Stimulated activated CD4-positive, alpha-beta T cell treated with anti-CD3 and anti-CD28 coated beads, Interleukin-4, amount 100 ng/mL, for 48 hours (primary cell): ENCODE measurements at places on chromosomes 2 and 18.

- no peak for DNase-seq
Measured at GRCh38 chr2:163665051-163665450, 70.8 kb downstream of the FIGN start.

GRCh38 chr18:48412339-48412929, 3.3 kb upstream of the ZBTB7C start:
- no peak for DNase-seq

GRCh38 chr2:55929476-55929875, 5.9 kb upstream of the EFEMP1 start:
- no peak for DNase-seq

GRCh38 chr18:69845593-69846506, 101.8 kb downstream of the CD226 start:
- no peak for DNase-seq

DNA sequence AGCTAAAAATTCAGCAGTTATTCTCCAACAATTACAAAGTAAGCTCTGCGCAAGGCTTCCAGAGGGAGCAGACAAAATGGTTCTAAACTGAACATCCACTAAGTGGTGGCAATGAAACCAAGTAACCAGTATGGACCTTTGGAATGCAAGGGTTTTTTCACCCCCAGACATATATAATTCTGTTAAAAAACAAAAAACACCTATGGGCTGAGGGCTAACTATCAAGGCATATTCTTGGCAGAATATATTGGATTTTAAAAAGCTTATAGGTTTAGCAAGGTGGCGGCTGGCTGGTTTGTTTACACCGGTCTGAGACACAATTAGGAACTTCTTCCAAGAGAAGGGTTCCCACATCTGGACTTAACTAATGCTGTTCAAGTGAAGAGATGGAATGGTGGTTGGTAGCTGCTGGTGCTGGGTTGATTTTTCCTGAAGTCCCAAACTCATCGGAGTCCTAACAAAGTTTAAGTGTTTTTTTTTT, 2.8 kb downstream of the ZFP36L2 start:
- DNase-seq: no peak

GRCh38 chr18:7958897-7959146, 391.7 kb downstream of the PTPRM start:
- no peak for DNase-seq

- no peak for DNase-seq
Measured at GRCh38 chr2:3777966-3778365, 74.6 kb downstream of the DCDC2C start.

DNA sequence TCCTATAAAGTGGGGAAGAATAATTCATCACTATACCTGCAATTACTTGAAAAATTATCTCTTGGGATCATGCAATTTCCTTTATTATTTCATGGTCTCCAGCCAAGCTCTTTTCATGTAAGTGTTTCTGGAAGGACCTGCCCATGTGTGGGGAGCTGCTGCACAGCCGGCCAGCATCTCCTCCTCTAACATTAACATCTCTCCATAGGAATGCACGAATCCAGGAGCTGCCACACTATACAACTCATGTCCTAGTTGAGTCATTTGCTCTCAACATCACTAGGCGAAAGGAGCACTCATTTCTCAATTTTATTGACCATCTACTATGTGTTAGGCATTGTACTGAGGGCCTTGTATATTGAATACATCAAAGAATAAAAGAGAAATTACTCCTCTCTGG, 144.3 kb upstream of the ERBB4 start:
- no peak for DNase-seq

GRCh38 chr2:31112544-31112943, 25.7 kb downstream of the GALNT14 start:
- no peak for DNase-seq

- no peak for DNase-seq
Measured at GRCh38 chr18:69945220-69946114, 2.2 kb downstream of the CD226 start.

DNA sequence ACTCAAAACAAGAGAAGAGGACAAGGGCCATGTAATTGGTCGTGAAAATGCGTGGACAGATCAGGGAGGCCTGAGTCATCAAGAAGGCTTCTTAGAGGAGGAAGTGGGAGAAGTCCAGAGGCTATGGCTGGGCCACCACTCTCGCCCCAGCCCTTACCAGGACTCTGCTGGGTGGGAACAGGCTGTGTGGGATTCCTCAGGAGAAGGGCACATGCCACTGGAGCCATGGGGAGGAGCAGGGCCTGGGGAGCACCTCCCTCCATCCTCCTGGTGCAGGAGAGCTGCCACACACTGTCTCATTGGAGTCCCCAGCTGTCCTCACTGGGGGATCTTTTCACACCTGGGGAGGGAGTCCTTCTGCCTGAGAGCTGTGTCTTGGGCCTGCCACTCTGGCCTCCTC, 9.4 kb upstream of the RALB start:
- no peak for DNase-seq

DNA sequence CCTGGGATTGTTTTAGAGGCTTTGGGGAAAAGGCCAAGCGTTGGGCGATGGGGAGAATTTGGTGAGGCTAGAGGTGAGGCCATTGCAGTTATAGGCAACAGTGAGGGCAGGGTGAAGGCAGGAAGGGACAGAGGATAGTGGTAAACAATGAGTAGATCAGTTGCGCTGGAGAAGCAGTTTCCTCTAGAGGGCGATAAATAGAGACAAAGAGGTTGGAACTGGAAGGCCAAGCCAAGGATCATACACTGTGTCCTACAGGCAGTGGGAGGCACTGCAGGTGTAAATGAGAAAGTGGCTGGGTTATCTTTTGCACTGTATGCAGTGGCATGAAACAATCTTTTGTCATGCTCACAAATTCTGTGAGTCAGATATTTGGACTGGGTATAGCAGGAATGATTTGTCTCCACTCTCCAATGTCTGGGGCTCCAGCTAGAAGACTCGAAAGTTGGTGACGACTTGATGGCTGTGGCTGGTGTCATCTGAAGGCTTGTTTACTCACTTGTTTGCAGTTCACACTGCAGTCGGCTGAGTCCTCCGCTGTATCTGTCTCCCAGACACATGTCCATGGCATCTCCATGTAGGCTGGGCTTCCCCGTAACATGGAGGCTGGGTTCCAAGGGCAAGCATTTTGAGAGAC, 82.1 kb downstream of the TNP1 start:
- peak; percentile 9 for DNase-seq

GRCh38 chr2:240986787-240987411, 11.5 kb upstream of the SNED1 start:
- no peak for DNase-seq

DNA sequence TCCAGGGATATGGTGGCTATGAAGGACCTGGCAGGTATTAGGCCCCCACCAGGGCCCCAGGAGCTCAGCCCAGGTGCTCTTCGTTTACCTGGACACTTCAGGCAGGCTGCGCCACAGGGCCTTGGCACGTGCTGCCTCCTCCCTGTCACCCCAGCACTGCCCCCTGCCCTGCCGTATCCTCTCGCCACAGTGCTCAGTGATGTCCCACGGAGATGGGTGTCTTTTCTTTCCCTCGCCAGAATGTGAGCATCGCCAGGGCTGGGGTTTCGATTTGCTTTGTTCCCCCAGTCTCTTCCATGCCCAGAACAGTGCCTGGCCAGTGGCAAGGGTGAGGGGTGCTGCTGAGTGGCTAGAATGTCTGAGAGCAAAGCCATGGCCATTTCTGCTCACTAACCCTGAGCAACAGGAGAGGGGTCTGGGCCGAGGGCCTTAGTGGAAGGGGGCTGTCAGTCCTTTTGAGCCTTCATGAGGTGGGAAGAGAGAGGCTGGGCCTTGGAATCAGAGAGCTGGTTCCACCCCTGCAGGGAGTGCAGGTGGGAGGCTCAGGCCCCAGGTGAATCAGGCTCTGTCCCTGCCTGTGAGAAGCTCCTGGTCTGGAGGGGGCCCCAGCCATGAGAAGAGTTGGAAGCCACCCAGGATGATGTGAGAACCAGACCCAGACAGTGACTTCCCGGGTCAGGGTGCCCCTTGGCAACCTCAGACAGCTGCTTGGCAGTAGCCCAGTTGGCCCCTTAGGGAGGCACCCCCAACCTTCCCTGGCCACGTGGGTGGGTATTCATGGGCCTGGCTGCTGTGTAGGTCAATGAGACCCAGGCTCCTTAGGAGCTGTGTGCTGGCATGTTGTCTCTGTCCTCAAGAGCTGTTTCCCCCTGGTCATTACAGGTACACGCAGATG, 129.9 kb upstream of the HS6ST1 start:
- no peak for DNase-seq

- DNase-seq: no peak
Measured at GRCh38 chr2:150981826-150982225, 279.8 kb downstream of the RBM43 start.

DNA sequence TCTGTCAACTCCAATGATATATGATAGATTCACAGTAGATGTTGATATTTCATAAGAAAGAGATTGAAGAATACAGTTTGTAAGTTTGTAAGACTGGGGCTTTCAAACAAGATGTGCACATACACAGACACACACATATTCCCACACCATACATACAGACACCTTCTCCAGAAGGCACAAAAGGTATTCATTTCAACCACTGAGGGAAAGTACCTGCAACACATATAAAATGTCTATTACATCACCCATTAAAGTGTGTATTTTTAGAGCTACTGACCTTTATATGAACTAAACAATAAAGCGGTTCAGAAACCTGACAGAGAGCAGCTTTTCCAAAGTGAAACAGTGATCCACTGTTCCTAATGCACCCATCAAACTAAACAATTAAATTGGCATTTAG, 53.3 kb downstream of the CCDC148 start:
- no peak for DNase-seq

- DNase-seq: no peak
Measured at GRCh38 chr2:43121580-43122314, 104.7 kb downstream of the ZFP36L2 start.

- DNase-seq: no peak
Measured at GRCh38 chr2:114933671-114934241, 491.3 kb downstream of the DPP10 start.

- no peak for DNase-seq
Measured at GRCh38 chr2:241545106-241545505, 13.4 kb upstream of the BOK start.

DNA sequence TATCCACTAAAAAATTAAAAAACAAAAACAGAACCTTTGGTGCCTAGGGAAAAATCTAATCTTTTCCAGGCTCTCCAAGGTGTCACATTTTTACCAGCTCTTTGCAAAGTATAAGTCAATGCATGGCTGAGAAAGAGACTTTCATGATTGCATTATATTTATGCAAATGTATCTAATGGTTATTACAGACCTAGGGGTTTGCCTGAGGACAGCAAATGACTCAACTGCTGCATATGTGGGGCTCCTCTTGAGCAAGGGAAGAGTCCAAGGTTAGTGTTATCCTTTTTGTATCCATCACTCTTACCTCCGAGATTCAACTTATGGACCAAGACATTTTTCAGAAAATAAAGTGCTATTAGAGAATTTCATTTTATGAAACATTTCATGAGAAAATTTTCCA, 33.9 kb upstream of the RMP24 start:
- DNase-seq: no peak

DNA sequence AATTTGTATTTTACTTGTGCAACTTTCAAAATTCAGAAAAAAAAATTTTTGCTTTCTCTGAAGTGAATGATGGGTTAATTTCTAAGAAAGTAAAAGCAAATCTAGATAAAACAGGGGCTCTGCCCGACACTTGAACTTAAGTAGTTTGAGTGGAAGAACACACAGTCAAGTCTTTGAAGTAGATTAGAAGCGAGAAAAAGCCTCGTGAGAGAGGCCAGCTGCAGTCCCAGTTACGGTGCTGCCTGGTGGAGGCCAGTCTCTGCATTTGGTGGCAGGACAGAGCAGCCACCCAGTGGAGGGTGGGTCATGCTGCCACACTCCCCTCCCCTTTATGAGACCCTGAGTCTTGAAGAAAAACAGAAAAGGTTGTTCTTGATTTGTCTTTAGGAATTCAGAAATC, 81.8 kb downstream of the INPP5D start:
- no peak for DNase-seq

- DNase-seq: no peak
Measured at GRCh38 chr2:135219226-135219625, 167.1 kb downstream of the RAB3GAP1 start.
